Bronchial epithelial cell (primary cell): ENCODE measurements at places on chromosomes 1 and 21.

DNA sequence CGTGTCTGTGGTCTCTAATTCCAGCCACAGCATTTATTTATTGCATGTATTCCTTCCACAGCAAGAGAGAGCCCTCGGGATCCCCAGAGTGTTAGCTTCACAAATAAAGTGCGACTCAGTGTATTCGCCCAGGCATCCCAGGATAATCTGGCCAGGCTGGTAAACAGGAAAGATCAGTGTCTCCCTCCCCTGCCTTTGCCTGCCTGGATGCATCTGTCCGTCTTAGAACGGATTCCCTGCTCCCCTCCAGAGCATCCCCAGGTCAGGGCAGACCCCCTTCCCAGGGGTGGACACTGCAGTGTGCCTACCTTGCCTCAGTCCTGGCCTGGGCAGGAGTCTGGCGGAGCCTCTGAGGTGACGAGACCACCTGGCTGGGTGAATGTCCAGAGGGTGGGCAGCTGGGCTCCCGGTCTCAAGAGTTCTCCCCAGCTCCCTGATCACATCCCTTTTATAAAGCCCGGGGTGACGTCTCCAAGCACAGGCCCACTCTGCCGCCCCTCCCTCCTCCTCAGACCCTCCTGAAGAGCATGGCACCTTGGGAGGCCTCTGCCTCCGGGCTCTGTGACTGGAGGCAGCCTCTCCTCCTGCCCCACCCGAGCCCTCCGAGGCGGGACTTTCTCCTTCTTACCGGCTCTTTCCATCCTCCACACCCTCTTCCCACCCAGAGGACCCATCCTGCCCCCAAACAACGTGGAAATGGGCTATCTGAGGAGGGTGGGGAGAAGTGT, at the start of gene KISS1:
KISS1 (minus strand) TSS at position 424 of the 728 bp plus-strand sequence. CDS start 3,615 bp downstream, outside the sequence.
- DNase-seq, result no peak

- DNase-seq, result no peak
These were observed 141.1 kb downstream of the TOMM20 start for GRCh38 chr1:234987415-234988154.

DNA sequence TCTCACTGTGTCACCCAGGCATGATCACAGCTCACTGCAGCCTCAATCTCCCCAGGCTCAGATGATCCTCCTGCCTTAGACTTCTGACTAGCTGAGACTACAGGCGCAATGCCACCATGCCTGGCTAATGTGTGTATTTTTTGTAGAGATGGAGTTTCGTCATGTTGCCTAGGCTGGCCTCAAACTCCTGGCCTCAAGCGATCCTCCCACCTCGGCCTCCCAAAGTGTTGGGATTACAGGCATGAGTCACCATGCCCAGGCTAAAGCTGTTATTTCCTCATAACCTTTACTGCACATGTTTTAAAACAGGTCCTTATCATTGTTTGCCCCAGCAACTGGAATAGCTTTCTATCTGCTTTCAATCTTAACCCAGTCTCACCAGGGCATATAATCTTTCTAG, 2.9 kb downstream of the SARS1 start:
- DNase-seq, result no peak

GRCh38 chr1:232705815-232706575, 76.1 kb upstream of the SIPA1L2 start:
- DNase-seq, result peak; percentile 50

GRCh38 chr1:199512037-199512710, 515.3 kb upstream of the NR5A2 start:
- no peak for DNase-seq

DNA sequence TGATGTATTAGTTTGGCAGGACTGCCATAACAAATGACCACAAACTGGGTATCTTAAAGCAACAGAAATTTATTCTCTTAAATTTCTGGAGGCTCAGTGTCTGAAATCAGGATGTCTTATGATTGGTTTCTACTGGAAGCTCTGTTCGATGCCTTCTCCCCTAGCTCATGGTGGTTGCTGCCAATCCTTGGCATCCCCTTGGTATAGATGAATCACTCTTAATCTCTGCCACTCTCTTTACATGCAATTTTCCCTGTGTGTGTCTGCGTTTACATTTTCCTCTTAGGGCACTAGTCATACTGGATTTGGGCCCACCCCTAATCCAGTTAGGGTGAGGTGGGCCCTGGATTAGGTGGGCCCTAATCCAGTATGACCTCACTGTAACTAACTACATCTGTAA, 54.7 kb upstream of the MPC2 start:
- DNase-seq, result no peak

DNA sequence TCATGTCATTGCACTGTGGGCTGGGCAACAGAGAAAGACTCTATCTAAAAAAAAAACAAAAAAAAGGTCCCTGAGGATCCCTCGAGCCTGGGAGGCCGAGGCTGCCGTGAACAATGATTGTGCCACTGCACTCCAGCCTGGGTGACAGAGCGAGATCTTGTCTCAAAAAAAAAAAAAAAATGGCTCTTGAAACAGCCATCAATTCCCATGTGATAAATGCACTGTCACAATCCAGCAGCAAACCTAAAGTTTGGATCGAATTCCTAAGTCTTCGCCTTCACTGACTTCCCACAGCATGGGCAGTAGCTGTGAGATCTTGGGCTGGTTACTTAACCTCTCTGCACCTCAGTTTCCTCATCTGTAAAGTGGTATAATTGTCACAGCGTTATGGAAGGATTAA, 43.5 kb downstream of the IGSF3 start:
- no peak for DNase-seq

DNA sequence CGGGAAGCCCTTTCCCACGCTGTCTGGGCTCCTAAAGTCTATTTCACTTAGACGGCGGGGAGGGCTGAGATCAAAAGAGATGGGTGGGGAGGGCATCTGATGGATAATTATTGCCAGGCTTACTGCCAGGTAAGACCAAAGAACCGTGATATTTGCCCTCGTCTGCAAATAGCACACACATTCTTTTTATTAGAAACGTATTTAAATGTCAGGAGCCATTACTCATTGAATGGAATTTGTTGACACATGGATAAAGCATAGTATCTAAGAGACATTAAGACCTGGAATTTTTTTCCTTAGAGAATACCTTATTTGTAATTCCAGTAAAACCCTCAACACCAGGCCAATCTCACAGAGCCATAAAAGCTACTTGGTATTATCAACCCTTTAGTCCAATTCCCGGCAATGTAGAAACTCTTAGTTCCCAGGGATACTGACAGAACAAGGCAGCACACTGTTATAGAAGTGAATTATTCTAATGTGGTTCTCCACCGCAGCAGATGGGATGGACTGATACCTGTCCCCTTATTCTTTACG, 10.6 kb downstream of the URB1 start:
- peak; percentile 67 for DNase-seq
